ENCODE measurements at places on chromosomes 11 and 22.

GRCh38 chr11:116231543-116231942, 541.2 kb downstream of the BUD13 start:
- DNase-seq = no peak

GRCh38 chr11:128530118-128531074, 57.0 kb downstream of the ETS1 start:
- no peak for DNase-seq

DNA sequence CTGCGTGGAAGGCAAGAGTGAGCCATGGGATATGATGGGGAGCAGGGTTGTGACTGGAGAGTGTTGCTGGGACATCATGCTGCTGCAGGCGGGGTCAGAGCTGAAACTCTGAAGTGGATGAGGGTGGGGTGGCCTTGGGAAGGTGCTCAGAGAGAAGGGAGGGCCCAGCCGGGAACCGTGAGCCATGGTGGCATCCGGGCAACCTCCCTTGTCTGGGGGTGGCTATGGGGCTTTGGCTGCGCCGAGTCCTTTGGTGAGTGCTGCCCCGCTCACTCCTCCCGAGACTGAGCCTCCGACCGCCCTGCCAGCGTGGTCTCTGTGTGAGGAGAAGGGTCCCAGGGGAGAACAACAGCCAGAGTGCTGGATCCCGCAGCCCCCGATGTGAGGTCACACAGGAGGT, 632.0 kb downstream of the BRD1 start:
- no peak for DNase-seq

GRCh38 chr22:46150655-46151477, 540 bp downstream of the PPARA start:
- DNase-seq = peak; percentile 12

DNA sequence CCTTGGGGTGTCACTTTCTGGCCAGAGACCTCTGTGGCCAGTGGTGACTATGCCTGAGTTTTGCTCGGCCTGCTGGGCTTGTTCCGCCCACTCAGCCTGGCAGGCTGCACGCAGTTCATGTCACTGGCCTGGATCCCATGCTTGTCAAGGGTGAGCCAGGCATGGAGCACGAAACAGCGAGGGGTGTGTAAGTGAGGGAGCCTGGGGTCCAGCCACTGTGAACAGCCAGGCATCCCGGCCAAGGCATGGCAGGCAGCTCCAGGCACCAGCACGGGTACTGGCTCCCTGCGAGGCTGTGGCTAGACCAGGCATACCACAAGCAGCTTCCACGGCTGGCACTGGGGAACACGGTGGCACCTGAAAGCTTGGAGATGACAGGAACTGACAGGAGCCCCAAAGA, 214.3 kb downstream of the LRRC4C start:
- no peak for DNase-seq

GRCh38 chr11:6388748-6389147, 1.5 kb upstream of the SMPD1 start:
- DNase-seq = no peak

GRCh38 chr11:72391638-72392423, 42.5 kb downstream of the CLPB start:
- DNase-seq = no peak

GRCh38 chr11:2888266-2888968, 2.8 kb upstream of the CDKN1C start:
- DNase-seq = peak; percentile 71

DNA sequence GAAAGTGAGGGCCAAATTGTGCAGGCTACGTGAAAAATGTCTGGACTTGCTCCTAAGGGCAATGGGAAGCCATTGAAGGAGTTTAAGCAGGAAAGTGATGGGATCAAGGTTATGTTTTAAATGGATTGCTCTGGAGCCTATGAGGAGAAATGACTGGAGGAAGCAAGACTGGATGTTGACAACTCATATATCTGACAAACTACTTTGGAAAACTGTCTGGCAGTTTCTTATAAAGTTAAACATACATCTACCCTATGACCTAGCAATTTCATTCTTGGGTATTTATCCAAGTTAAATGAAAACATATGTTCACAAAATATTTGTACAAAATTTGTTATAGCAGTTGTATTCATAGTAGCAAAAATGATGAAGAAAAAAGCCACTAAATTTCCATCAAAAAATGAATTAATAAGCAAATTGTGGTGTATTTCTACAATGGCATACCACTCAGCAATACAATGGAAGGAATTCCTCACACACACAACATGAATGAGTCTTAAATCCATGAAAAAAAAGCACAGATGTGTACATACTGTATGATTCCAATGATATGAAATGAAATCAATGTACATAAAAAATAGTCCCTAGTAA, 24.1 kb downstream of the FZD4 start:
- no peak for DNase-seq

DNA sequence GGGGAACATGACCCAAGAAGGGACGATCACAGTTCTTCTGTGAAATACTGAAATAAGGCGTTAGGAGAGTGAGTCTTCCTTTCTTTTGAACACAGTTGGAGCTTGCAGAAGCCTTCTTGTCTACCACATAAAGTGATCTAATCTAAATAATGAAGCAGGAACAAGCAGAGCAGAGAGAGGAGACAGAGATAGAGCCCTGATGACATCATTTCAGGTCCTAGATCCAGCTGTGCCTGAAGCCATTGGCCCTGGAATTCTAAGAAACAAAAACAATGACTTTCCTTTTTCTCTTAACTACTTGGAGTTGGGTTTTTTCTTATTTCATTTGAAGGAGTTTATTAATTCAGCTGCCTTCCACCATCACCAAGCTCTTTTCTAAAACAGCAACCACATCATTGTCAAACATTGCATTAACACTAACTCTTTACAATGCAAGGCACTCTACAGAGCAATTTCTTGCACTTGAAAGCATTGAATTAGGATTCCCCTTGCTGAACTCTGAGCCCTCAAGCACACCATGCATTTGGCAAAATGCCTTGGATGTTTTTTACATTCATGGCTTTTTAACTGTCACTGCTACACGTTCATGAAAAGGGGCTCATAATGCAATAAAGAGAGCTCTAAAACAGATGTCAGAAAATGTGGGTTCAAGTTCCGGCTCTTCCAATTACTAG, 117.2 kb upstream of the TIMP3 start:
- DNase-seq = no peak

- DNase-seq = no peak
These were observed 97.8 kb upstream of the ZBED5 start for GRCh38 chr11:10955616-10956015.

- DNase-seq = no peak
These were observed 2.8 kb downstream of the PRG3 start for GRCh38 chr11:57378186-57378585.

GRCh38 chr22:29224121-29224858, 18.6 kb downstream of the EMID1 start:
- no peak for DNase-seq

- peak; percentile 66 for DNase-seq
These were observed 11.0 kb downstream of the TEAD1 start for GRCh38 chr11:12685229-12685628.

DNA sequence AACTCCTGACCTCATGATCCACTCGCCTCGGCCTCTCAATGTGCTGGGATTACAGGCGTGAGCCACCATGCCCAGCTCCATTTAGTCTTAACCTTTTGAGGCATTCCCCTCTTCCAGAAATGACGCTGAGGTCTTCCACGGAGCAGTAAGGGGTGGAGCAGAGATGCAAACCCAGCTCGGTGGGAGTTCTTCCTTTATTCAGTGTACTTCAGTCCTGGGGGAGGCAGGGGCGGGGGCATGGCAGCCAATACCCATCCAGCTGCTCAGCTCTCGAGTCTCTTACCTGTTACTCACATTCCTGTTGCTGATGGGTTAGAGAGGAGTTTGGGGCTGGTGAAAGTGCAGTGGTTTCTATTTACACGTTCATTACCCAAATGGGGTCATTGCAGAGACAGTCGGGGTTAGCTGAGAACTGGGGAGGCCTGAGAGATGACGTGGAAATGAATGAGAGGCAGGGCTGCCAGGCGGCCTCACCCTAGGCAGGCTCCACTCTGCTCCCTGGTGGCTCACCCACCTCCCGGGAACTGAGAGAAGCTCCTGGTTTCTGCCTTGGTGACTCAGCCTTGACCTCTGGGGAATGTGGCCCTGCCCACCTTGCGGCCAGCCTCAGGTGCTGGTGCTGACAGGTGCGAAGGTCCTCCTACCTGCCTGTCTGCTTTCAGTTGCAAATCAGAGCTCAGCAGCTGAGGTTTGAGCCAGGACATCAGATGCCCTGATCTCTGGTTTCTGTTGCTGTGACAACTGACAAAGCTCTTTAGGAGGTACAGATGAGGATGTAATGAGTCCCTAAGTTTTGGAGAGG, 13.4 kb upstream of the ST14 start:
- DNase-seq = peak; percentile 95

DNA sequence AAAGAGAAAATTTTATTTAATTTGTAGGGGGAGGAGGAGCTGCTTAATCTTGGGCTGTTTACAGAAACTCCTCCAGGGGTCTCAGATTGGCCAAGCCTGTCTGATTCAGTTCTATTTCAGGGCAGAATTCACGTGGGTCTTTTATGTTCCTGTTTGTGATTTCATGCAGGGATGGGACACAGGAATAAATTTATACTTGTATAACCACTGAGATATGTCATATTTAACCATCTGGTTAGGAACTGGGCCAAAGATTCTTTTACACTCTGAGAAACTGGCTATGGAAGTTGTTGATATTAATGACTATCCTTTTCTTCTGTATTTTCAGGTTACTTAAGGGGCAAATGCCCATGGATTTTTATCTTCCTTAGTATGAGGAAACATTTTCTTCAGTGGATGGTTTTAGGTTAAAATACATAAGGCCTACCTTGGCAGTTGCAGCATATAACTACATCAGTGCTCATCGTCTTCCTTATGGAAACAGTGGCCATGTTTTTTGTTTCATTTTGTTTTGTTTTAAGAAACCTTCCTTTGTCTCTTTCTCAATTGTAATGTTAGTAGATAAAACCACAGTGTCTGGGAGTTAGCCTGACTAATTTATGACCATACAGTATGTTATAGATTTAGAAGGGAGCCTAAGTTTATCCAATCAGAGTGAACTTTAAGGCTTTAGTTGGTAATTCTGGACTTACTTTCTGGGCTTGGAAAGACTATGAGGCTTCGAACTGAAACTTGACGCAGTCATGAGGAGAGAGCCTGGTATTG, 132.4 kb upstream of the ANO3 start:
- DNase-seq = no peak

GRCh38 chr11:70467201-70468085, 69.1 kb downstream of the CTTN start:
- peak; percentile 46 for DNase-seq

DNA sequence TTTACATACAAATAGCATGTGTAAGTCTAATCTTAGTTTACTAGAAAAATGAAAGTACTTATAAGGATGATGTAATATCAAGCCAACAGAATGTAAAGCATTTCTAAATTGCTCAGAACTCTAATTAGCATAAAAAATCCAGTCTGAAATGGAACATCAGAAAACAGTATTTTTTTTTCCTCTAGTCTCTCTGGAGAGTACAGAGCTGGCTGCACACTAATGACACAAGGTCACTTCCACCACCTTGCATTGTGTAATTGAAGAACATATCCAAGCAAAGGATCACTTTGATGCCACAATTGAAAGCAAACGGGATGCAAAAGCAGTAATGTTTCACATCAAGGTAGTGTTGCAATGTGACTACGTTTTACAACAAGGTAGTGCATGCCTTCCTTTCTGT, 548.0 kb upstream of the LUZP2 start:
- DNase-seq = no peak

- no peak for DNase-seq
These were observed 37.4 kb downstream of the COMMD9 start for GRCh38 chr11:36251823-36252222.

DNA sequence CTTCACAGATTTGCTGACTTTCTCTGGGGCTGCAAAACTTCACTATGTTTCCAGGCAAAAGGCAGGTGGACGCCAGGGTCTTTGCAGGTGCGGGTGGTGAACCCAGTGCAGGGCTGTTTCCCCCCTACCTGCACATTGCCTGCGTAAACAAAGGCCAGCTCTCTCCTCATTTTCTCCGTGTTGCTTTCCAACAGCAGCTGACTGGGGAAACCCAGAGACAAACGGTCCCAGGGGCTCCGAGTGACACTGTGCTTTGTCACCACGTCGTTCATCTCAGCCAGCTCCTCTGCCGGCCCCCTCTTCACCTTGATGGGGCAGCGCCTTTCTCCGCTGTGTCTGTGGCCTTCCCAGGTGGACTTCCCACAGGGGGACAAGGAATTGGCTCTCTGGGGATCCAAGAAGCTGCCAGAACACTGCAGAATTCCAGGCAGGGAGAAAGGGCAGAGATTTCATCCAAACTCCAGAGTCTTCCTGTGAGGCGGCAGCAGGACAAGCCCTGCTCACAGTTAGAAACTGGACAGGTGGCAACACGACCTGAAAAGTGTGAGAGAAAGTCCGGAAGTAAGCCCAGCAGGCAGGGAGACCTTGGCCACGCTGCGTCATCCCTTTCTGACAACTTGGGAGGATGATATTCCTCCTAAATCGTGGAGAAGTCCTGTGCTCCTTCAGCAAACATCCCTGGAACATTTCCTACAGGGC, 1493.7 kb downstream of the TBC1D22A start:
- no peak for DNase-seq
